HCT116 (cell line): ENCODE measurements at places on chromosomes 2 and 18.
A peak's percentile ranks its signal among the peaks of the same experiment; 100 is the strongest.

GRCh38 chr2:207502577-207503198 lies 27.1 kb upstream of the CREB1 start:
- no peak for DNase-seq

DNA sequence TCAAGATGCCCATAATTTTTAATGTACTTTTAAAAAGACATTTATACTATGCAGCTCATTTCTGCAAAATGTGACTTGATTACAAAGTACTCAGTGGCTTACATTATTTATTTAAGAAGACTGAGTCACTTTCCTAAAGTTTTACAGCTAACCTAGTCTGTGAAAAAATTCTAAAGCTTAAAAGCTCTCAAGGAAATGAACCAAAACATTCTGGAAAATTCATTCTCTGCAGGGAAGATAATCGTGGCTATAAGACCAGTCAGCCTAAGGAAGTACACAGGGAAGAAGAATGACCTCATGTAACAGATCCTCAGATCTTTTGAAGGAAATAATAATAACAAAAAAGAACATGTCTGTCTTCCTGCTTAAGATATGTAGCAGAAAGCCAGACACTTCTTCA lies 232.1 kb upstream of the STK17B start:
- DNase-seq = no peak

- no peak for DNase-seq
Observed at GRCh38 chr2:232170396-232170795, 208.2 kb upstream of the ALPP start.

GRCh38 chr2:240400371-240401161 lies 34.9 kb upstream of the GPC1 start:
- DNase-seq = no peak

GRCh38 chr2:54482715-54483114 lies 26.6 kb downstream of the SPTBN1 start:
- peak; percentile 64 for DNase-seq

DNA sequence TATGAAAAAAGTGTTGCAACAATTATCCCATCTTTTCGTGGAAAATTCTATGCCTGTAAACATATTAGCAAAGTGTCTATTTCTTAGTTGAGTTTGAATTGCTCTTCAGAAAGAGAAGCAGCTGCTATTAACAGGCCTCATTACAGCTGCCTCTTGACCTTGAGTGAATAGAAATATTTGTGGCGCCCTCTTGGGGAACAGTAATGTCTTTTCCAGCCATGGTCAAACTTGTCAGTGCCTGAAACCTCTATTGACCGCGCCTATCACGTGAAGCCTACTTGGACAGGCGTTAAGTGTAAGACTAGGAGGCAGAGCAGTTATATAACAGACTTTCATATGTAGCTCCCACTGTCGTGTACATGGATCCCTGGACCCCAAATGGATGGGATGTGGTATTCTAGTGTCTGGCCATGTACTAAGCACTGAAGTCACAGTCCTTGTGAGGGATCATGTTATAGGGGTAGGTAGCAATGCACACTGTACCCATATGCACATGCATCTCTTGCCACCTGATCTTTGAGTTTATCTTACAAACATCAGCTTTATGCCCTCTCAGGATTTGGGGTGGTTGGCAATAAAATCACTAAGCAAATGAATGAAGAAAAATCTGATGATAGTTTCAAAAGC lies 245.0 kb downstream of the PTGR3 start:
- peak; percentile 33 for DNase-seq

- DNase-seq = no peak
Observed at GRCh38 chr2:199470361-199470671, 12.6 kb upstream of the SATB2 start.

DNA sequence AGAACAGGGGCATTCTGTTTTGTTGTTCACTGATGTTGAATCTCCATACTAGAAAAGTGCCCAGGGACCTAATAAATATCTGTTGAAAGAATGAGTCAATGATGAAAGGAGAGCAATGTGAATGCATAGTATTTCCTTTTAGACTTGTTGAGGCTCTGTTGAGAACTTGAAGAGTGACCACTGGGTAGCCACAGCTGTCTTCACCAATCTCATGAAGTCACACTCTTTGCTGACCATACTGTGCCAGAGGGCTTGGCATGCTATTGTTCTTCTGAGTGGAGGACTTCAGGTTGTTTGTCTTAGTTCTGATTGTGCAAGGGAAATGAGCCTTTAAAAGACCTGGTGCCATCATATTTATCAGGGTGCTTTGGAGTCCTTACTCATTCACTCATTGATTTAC lies 41.6 kb upstream of the NT5C1B start:
- no peak for DNase-seq

- no peak for DNase-seq
Observed at GRCh38 chr2:15894481-15895144, 45.7 kb upstream of the MYCN start.

GRCh38 chr2:236631856-236632291 lies 62.2 kb downstream of the ACKR3 start:
- no peak for DNase-seq

DNA sequence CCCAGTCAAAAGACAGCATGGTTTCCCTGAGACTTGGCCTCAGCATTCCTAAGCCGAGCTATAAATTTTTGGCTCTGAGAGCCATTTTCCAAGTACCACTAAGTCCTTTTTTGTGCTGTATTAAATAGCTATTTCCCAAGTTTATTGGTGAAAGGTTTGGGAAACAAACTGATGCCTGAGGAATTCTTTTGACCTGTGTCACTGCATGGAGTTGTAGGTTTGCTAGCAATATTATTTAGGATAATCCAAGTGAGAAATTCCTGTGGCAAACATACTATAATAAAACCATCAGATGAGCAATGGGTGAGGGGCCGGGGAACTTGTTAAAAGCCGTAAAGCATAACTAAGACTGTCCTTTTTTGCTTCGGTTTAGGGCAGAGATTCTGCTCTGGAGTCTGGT lies 28.4 kb downstream of the ARHGAP28 start:
- no peak for DNase-seq

- no peak for DNase-seq
Observed at GRCh38 chr2:230906471-230907230, 18.4 kb downstream of the GPR55 start.

DNA sequence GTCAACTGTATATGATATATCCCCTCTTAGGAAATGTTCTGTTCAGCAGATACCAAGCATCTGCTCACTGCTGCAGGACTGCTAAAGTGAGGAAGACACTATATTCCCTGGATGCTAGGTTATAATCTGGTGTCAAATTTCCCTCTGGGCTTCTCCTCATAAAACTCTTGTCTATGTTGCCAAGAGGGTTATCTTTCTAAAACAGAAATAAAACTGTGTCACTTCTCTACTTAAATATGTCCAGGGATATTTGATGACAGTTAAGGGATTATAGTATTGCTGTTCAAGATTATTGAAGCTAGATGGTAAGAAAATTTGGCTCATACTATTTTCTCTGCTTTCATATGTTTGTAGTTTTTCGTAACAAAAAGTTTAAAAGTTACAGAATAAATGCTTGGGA lies 30.5 kb upstream of the SNRNP27 start:
- DNase-seq = no peak

DNA sequence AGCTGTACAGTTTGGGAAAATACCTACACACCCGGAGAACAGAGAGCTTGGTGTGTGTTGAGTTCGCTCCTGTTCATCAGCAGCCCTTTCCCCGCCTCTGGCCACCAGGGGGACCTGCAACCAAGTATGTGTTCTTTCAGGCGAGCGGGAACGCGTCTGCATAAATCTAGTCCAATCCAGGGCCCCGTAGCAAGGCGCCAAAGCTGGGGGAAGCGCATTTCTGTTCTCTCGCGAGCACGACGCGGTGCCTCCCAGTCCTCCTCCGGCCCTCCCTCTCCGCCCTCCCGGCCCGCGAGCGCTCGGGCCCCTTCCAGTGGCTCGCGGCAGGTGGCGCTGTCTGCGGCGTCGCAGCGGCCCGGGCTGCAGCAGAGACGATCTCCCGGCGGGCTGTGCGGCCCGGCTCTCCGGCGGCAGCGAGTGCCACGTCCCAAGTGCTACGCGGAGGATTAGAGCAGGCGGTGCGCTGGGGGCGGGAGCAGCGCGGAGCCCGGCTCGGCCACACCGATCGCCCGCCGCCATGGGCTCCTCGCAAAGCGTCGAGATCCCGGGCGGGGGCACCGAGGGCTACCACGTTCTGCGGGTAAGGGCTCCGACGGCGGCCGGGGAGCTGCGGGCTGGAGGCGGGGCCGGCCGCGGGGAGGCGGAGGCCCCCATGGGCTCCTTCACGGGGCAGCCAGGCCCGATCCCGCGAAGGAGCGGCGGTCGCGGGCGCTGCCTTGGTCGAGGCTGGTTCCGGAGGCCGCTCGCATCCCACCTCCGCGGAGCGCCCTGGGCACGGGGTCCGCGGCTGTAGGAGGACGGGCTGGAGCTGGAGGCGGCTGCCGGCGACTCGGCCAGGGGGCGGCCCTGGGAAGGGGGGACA lies at the start of gene GORASP2:
Gene GORASP2 (plus strand): TSS at position 430 of the 862 bp plus-strand sequence. CDS start 88 bp downstream, at position 518.
- DNase-seq = peak; percentile 99

DNA sequence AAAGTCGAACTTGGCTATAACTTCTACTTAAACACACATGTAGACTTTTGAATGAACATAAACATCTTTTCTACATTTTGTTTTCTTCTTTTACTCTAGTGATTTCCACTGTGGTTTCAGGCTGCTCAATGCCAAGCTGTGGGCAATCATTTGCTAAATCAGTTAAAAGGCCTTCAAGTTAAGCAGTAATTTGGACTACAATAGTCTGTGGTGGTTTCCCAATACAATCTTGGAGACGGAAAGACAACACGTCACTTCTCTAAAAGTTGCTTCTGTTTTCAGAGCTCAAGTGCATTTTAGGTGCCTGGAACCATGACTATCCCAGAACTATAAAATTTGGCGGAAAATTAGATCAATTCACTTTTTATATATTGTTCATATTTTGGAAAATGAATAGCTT lies 69.4 kb downstream of the TXNL1 start:
- DNase-seq = no peak

DNA sequence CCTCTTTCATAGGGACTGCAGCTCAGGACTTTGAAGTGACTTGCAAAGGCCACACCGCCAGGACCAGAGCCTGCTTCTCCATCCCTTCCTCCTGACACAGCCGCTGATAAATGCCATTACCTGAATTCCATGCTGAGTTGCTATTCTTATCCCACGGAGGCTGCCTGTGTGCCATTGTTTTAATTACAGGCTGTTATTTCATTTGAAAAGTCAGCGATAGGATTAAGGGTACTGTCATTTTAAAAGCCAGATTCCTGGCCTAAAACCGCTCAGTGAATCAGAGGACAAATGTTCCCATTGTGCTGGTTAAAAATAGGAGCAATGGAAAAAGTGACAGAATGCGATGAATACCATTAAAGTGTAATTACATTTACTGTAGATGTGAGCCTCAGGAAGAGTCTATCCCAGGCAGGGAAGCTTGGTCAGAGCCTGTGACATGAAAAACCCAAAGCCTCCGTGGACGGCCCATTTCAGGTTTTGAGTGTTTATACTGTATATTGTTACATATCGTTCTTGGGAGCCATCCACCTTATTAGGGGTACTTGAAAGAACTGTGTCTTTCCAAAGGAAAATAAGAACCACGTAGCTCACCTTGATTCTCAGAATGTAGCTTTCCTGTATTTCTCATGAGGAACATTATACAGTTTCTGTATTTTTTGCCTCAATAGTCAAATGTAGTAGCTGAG lies 41.3 kb downstream of the PDCL3 start:
- DNase-seq = no peak

GRCh38 chr2:4588606-4589005 lies 885.2 kb downstream of the DCDC2C start:
- no peak for DNase-seq

- no peak for DNase-seq
Observed at GRCh38 chr2:234415706-234416105, 81.2 kb downstream of the ARL4C start.

DNA sequence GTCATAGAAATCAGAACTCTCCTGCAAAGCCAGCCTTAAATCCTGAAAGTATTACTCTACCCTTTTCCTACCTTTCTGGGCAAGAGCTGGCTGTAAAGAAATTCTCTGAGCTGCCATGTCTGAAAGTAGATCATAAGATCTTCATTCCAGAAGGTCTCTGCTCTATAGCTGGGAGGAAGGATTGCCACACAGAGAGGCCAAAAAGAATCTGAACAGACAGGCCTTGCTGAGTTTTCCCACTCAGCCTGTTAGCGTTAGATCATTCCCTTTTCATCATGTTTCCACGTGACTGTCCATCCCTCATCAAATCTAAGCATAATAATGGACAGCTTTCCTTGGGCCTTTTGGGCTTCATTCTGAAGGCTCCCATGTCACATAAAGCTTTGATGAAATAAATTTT lies 43.2 kb upstream of the FHL2 start:
- no peak for DNase-seq

- no peak for DNase-seq
Observed at GRCh38 chr18:68417826-68418225, 297.1 kb downstream of the TMX3 start.

DNA sequence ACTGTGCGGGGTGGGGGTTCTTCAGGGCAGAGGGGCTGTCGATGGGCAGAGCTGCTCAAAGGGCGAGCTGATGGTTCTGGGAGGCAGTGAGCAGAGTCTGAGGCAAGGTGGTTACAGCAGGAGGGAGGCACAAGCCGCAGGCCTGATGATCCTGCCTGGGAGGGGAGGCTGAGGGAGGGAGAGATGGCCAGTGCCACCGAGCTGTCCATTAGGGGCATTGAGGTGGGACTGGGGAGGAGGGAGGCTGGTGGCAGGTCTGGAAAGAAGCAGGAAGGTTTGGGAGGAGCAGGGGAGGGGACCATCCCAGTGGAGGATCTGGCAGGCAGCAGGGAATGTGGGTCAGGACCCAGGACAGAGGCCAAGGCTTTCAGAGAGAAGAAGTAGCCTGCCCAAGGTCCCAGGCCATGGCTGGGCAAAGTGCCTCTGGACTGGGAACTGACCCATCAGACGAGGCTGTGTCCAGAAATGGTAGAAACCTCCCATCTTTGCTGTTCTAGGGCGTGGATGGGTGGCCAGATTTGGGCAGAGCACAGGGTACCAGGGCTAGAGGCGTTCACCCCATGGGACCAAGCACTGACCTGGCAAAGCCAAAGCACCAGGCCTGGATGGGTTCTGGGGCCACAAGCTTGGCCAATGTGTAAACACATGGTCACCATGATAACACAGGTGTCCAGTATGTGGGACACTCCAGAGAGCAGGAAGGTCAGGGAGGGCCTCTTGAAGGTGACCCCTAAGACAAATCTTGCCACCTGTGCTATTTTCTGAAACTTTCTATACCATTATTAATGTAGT lies 55.5 kb downstream of the INHBB start:
- DNase-seq = no peak

DNA sequence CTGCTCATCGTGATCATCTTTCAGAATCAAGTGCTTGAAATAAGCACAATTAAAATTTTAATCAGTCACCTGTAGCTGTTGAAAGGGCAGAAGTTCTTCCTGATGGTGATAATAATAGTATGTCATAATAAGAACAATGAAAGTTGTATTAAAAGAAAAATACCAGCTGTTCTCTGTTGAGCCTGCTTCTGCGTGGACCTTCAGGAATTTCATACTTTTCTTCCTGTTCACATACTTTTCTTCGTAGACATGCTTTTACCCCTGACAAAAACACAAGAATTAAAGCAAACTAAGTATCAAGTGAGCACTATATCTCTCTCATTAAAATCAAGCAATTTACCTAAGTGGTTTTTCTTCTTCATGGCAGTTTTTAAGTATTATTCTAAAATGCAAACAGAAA lies 79.2 kb downstream of the BARD1 start:
- DNase-seq = no peak
